ENCODE measurements at places on chromosomes 2 and 18.
A peak's percentile ranks its signal among the peaks of the same experiment; 100 is the strongest.

- DNase-seq = no peak
Measured at GRCh38 chr2:75589391-75590105, 28.8 kb upstream of the EVA1A start.

DNA sequence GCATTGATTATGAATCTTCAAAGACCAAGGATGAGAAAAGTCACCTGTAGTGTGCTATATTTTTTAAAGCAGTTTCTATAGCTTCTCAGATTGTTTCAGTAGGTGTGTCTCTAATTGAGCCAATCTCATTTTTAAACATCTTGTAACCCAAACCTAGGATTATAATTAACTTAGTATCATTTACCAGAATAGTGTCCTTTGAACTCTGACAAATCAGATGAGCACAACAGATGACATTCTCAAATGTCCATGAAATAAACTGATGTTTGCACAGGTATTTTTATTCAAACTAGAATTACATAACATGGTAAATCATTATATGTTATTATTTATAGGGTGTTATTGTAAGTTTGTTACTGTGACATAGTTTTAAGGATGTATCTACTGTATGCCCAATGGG lies 126.1 kb upstream of the MAP3K20 start:
- no peak for DNase-seq

GRCh38 chr18:58768293-58768974 lies 96.2 kb upstream of the ZNF532 start:
- DNase-seq = peak; percentile 21

- no peak for DNase-seq
Measured at GRCh38 chr18:36594621-36595020, 234.2 kb downstream of the TPGS2 start.

- no peak for DNase-seq
Measured at GRCh38 chr2:146913476-146913875, 931.4 kb upstream of the ACVR2A start.

All from CD8-positive, alpha-beta memory T cell (primary cell).